Stimulated activated naive CD4-positive, alpha-beta T cell treated with Interleukin-2 at 50 U/mL for 16 hours (primary cell): ENCODE measurements at places on chromosomes 6 and 20.

DNA sequence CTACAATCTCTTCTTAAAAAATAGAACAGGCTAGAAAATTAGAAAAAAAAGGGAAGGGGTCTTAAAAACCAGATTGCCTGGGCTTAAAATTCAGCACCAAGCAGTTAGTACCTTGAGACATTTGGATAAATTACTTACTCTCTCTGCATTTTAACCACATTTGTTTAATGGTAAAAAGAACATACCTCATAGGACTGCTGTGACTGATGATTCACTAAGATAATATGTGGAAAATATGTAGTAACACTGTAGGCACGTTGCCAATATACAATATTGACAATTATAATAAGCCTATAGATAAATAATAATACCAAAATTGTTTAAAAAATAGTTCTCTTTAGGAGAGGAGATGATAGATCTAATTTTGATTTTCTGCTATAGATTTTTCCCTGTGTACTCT lies 750.4 kb downstream of the TENT5A start:
- no peak for DNase-seq

- DNase-seq, result no peak
These were observed 74.6 kb downstream of the MAP3K5 start for GRCh38 chr6:136717716-136717990.

DNA sequence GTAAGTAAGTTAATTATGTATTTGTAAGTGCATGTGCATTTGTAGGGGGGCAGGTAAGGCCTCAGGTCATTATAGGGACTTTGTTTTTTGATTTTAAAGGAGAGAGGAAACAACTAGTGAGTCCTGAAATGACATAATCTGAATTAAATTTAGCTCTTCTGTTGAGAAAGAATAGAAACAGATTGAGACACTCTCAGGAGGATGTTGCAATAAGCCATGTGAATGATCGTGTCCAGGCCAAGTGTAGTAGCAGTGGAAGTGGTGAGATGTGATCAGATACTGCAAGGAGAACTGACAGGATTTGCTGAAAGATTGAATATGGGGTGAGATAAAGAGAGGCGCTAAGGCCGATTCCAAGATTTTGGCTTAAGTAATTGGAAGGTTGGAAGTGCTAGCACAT lies 2.6 kb upstream of the CENPW start:
- DNase-seq, result no peak

GRCh38 chr6:6772751-6773150 lies 184.2 kb downstream of the LY86 start:
- DNase-seq, result no peak

GRCh38 chr6:73109659-73110058 lies 115.6 kb downstream of the KHDC1L start:
- no peak for DNase-seq

- no peak for DNase-seq
These were observed 985.1 kb downstream of the HACE1 start for GRCh38 chr6:103874575-103874974.

GRCh38 chr6:168428863-168429262 lies 12.1 kb upstream of the SMOC2 start:
- DNase-seq, result no peak

- DNase-seq, result no peak
These were observed 133.2 kb downstream of the MRPL14 start for GRCh38 chr6:43993881-43994523.

DNA sequence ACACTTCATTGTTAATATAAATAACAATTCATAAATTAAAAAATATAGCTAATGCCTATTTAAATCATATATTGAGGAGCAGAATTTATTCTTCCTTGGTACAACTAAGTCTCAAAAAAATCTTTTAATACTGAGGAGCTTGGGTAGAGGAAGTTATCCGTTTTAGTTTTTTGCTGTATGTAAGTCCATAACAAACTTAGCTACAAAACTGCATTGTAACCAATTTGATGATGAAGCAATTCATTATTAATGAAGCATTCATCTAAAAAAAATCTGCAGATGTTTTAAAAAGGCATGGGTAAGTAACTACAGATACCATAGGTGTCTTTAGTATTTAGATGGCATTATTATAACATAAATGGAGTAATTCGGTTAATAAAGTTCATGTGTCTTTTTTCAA lies 1.3 kb downstream of the KHDRBS2 start:
- no peak for DNase-seq

- DNase-seq, result no peak
These were observed 14.7 kb downstream of the FKBP1A start for GRCh38 chr20:1377984-1378734.

DNA sequence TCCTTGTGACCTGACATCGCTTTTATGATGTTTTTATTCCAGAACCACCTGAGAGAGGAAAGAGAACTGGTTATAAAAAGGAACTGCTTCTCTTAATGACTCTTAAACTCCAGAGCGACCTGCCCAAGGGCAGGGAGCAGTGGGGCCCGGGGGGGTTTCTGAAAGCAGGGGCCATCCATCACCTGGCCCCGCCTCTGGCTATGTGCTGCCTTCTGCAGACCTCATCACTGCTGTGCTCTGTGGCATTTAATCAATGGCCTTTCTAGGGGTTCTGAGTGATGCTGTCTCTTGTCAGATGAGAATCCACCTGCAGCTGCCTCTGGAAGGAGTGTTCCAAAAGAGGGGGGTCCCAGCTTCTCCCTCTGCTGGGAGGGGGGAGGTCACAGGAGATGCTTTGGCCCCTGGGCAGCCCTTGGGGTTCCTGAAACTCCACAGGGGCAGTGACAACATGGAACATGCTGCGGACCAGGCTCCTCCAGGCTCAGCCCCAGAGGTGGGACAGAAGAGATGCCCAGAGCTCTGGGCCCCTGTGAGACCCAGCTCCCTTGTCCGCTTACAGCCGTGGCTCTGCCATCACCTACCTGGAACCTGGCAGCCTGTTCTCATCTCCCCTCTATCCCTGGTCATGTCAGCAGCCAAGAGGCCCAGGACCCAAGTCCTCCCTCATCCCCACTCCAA lies 177.1 kb upstream of the SULF2 start:
- no peak for DNase-seq

DNA sequence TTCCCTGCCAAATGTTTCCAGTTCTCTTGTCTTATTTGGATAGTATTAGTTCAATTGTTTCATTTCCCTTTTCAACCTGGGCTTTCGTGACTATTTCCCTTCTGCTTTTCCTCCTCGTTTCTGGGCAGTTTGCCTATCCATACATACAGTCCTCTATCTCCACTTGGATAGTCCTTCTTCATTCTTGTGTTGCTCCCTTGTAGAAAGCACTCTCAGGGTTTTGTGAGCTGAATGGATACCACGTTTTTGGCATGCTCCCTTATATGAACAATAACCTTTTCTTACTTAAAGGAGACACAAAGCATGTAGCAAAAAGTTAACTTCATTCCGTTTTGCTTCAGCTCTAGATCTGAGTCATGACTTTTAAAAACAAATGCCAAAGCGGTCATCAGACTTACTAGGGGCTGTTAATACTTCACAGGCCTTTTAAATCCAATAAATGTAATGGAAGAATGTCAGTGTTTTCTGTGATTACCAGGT lies 16.6 kb downstream of the CRYBG1 start:
- no peak for DNase-seq

DNA sequence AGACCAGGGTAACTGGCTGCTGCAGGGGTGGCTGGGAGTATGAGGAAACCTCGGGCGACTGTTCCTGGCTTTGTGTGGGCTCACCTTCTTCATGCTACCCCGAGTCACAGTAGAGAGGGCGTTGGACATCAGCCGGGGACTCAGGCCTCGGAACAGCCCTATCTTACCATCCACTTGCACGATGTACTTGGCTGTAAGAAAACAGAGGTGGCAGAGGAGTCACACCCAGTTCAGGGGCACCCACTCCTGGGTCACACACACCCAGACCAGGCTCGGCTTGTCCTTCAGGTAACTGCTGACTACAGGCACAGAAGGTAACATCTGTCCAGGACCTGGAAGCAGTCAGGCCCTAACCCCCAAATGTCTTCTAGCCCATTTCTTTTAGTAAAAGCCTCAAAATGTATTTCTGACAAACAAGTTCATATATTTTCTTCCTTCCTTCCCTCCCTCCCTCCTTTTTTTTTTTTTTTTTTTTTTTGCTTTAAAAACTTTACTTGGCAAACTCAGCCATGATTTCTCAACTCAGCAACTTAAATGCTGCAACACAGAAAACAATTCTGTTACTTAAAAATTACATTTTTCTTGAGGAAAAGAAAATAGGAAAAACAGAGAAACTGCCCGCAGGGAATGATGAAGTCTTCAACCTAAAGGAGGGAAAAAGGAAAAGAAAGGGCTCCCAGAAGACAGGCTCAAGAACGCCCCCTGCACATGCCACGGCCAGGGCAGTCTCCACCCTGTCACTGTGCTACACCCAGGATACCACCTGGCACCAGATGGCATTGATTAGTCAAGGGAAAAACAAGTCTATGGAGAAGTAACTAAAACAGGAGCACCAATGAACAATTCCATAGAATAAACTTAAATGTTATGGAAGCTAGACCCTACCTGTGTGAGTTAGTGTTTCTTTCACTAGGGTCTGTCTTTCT lies 7.3 kb downstream of the MTCH1 start:
- DNase-seq, result no peak

- no peak for DNase-seq
These were observed 128.2 kb downstream of the EDN3 start for GRCh38 chr20:59428441-59429205.

GRCh38 chr20:50115591-50116367 lies 2.8 kb upstream of the UBE2V1 start:
- DNase-seq, result peak; percentile 91
